ENCODE measurements at places on chromosomes 2 and 18.

DNA sequence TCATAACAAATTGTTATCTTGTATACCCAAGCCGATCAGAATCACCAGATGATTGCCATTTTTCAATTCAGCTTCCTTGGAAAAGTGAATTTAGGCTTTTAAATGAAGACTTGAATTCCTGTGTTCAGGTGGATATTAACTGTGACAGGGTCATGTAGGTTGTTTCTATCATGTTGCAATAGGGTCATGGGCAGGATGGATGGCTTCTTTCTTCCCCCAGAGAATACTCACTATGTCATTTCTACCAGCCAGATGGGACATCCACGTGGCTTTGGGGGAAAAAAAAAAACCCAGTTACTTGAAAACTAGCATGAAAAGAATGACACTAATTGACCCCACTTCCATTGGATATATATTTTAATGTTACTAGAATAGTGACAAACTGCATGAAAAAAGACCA lies 14.6 kb upstream of the DSG2 start:
- no peak for DNase-seq

GRCh38 chr2:234869164-234869563 lies 82.7 kb upstream of the SH3BP4 start:
- DNase-seq = no peak

- no peak for DNase-seq
Measured at GRCh38 chr2:56231361-56231760, 47.6 kb downstream of the CCDC85A start.

- DNase-seq = no peak
Measured at GRCh38 chr2:227870710-227871374, 589 bp upstream of the DAW1 start.

GRCh38 chr2:126900646-126901319 lies 2.1 kb downstream of the TEX51 start:
- DNase-seq = no peak

DNA sequence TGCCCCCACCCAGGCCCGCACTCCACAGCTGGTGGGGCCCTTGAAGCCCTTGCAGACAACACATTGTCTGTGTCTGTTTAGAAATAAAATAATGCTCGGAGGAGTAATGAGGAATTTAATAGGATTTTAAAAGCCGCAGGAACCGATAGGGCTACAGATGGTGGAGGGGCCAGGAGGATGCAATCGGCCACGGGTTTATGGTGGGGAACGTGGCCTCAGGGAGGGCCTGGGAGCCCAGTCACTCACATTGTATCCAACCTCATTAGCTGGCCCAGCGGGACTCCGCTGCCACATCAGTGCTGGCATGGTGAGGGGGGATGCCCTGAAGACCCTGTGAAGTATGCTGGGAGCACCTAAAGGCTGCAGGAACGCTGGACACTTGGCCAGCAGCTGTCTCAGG lies 252.0 kb downstream of the CELF4 start:
- no peak for DNase-seq

DNA sequence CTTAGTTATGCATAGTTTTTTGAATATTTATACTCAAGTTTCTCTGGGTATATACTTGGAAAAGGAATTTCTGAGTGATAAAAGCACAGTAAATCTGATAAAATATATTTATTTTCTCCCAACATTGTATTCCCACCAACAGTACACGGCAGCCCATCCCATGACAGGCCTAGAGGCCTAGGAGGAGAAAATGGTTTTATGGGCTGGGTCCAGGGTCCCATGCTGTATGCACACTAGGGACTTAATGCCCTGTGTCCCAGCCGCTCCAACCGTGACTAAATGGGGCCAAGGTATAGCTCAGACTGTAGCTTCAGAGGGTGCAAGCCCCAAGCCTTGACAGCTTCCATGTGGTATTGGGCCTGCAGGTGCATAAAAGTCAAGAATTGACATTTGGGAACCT lies 1007.7 kb downstream of the DSC3 start:
- DNase-seq = no peak

DNA sequence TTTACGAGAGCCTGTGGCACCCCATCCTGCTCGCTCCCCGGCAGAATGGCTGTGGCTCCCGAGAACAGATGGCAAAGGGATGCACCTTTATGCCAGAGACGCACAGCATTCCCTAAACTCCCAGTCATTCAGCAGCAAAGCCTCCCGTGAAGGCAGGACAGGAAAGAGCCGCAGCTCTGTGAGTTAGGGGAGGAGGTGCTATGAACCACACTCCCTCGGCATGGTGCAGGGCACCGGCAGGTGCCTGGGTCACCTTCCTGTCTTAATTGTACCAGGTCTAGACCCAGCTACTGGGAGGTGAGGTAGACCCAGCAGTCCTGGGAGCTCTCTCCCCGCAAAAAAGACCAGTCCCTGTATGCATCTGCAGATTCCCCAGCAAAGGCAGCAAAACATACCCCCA lies 149.8 kb downstream of the TWIST2 start:
- no peak for DNase-seq

DNA sequence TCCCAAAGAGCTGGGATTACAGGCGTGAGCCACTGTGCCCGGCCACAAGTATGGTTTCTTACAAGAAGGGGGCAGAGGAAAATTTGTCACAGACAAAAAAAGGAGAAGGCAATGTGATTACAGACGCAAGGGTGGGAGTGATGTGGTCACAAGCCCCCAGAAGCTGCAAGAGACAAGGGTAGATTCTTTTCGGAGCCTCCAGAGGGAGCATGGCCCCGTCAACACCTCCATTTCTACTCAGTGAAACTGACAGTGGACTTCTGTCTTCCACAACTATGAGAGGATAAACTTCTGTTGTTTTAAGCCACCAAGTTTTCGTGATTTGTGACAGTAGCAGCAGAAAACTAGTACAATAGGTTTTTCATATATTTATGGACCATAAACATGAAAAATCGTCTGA lies 2.1 kb upstream of the TCF7L1 start:
- peak; percentile 34 for DNase-seq

Measured in endothelial cell (in vitro differentiated cells).